ENCODE measurements at places on chromosomes 2 and 18.

DNA sequence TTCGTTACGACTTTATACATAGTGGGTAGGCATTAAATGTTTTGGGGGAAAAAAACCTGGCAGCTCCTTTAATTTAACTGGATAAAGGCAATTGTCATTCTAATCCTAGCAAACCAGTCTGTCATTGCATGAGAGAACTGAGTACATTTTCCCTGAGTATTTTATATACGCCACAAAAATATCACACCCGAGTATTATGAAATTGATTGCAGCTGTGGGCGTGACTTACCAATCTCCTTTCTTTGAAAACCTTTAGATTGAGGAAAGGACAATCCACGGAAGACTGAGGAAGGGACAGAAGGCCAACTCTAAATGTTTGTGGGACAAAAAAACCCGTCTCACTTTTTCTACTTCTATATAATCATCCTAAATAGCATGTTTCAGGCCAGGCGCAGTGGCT, 9.0 kb downstream of the TM4SF20 start:
- DNase-seq, result no peak

DNA sequence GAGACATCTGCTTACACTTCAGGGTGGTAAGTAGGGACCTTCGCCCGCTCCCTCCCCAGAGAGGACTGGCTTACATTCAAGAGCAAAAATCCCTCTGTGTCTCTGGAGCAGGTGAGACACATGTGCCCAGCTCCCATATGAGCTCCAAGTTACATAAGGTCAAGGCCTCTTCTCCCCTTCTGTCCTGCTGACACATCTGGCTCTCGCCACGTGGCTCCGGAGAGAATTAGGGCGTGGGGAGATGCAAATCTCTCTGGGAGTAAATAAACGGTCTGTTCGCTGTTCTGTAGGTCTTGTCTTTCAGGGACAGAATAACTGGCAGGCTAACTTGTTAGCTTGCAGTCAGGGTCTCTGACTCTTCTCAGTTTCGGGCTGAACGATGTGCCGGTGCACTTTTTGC, 16.2 kb downstream of the MRO start:
- DNase-seq, result no peak

GRCh38 chr2:50840341-50841124, 191.4 kb downstream of the NRXN1 start:
- no peak for DNase-seq

DNA sequence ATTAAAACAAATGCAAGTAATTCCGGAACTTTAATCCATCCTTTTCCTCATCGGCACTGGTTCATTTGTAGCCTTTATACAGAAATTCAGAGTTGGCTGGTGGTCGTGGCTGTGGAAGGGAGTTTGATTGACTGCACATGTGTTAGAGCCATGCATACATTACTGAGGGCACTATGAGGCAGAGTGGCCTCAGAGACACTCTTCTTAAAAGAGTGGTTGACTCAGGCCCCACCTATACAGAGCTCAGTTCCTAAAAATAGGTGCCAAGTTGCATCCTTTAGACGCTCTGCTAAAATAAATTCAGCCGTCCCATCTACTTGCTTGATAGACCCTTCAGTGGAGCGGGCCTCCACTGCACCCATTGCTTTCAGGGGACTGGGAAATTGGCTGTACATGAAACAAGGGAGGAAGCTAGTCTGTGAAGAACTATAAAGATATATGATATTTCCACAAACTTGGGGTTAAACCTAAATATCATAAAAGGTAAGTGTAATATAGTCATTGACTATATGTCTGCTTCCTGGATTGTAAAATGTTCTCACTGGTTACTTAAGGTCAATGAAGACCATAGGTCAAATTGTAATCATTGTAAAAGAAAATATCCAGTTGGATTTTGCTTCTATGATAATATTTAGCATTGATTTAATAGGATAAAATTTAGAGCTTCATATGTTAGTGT, 298.9 kb downstream of the XIRP2 start:
- DNase-seq, result no peak

- DNase-seq, result no peak
These were observed 126.3 kb upstream of the OSR1 start for GRCh38 chr2:19484736-19485135.

Measured in AG09309 (cell line).